ENCODE measurements at places on chromosomes 11 and 22. TPM values are rescaled to one million over a fixed set of nuclear protein-coding genes. Genes with fewer than 3 reads are reported as not detected.

GRCh38 chr22:47772864-47773263 is 1010.4 kb downstream of the TBC1D22A start:
- DNase-seq: no peak

- peak; percentile 92 for DNase-seq
These were observed at the start of gene SCO2 for GRCh38 chr22:50525104-50525857. SCO2 (minus strand) TSS chr22:50525598; CDS start chr22:50524411, 1,187 bp downstream.

DNA sequence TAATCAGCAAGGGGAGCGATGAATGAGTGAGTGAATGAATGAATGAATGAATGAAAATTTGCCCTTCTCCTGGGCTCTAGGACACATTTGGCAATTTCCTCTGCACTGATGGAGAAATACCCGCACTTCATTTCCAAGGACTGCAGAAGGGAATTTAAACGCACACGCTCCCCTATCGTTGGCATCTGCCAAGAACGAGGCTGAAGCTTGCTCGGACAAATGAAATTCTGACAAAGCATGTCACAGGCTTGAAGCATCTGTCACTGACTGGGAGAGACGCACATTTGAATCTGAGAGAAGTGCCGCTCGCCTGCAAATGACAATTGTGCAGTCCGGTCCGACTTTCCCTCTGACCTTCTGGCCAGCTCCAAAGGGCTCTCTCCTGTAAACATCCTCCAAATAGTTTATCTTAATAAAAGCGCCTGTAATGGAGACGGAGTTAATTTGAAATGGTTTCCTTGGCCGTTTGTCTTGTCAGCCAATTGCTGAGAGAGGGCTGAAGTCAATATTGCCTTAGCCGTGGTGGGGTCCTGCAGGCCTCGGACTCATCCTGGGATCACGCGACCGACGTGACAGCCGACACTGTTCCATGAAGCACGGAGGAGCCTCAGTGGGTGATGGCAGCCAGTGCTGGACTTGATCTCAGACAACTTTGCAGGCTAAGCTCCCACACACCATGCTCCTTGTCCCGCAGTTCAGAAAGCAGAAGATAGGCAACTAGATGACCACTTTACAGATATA is 260.7 kb downstream of the MN1 start:
- no peak for DNase-seq

DNA sequence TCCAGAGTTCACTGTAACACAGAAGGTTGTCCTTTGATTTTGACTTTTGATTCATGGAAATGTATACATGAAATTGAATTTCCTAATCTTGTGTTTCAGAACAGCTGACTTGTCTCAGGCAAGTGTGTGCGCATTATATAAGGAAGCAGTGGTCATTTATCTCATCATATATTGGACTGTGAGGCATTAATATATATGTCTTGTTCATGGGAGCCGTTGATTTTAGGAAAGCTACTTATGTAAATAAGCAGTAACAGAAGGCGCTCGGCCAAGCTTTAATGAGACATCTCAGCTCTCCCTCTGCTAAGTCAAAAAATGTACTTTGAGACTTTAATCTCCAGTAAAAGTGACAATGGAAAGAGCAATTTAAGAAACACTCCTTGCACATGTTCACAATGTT is 100.5 kb downstream of the PDHX start:
- no peak for DNase-seq

- no peak for DNase-seq
These were observed 80.7 kb downstream of the JRKL start for GRCh38 chr11:96470521-96470920.

DNA sequence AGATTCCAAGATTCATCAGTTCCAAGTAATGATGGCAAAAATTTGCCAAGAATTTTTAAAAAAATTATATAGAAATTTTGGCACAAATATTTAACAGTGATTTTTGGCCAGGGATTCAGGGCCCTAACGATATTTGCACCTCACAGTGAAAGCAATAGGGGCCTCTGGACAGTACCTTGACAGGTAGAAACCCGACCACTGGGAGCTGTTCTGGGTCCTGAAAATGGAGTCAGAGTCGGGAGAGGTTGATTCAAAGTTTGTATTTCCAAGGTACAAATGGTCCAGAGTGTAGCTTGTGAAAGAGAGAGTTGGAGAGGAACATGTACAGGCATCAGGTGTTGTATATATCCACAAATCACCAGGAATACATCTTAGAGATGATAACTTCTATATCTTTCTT is 41.6 kb downstream of the MRGPRX2 start:
- no peak for DNase-seq

DNA sequence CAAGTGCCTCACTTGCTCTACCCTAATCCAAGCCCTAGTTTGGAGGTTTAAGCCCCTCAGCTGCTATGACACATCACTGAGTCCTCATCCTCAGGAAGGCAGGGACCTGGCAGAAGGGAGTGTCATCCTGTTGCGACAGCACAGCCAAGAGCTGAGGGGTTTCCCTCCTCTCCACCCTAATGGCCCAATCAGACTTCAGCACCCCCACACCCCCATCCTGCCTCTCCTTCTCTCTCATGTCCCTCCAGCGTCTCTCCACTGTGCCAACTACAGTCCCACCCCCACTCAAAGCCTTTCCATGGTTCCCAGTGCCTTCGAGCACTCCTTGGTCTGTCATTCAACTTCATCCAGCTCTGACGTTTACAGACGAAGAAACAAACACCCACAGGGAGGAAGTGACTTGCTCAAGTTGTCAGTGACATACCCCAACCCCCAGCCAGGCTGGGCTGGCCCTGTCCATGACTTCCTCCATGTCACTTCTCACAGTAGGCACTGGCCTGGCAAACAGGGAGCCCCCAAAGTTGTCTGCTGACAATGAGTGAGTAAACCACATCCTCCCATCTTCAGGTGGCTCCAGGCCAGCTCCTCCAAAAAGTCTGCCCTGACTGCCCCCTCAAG is 15.6 kb downstream of the ARAP1 start:
- DNase-seq: no peak

- no peak for DNase-seq
These were observed 51.7 kb upstream of the NUP160 start for GRCh38 chr11:47899801-47900200.

- DNase-seq: no peak
These were observed 97.6 kb upstream of the B3GAT1 start for GRCh38 chr11:134509381-134510232.

The TRIM48 gene
- total RNA-seq: not detected

The LRRC74B gene
- total RNA-seq: not detected

The F2 gene
- not detected for total RNA-seq

The SCGB2A2 gene
- not detected for total RNA-seq

The FOLH1 gene
- total RNA-seq: 9.1 TPM

The DMC1 gene
- total RNA-seq: 6.9 TPM
